ENCODE measurements at places on chromosomes 1 and 21.

DNA sequence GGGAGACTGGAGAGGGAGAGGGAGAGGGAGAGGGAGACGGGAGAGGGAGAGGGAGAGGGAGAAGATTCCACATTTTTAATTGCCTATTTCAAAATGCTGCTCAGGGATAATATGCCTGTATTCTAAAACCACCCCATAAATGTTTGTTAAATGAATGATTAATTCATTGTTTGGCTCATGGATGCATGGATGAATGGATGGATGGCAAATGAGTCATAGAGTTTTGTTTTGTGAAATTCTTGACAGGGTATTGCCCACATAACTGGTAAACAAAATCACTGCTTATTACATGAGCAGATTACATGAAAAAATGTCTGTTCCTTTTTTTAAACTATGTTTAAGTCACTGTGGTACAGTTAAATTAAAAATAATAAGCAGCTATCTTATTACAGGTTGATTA is 220.4 kb downstream of the ZP4 start:
- no peak for DNase-seq

- peak; percentile 93 for DNase-seq
Observed at GRCh38 chr1:185719021-185719420, 15.2 kb upstream of the HMCN1 start.

- no peak for DNase-seq
Observed at GRCh38 chr1:211637066-211637465, 38.4 kb downstream of the NEK2 start.

- no peak for DNase-seq
Observed at GRCh38 chr1:230087028-230087716, 20.1 kb downstream of the GALNT2 start.

GRCh38 chr1:7921796-7922195 is 18.8 kb downstream of the TNFRSF9 start:
- DNase-seq: peak; percentile 81

DNA sequence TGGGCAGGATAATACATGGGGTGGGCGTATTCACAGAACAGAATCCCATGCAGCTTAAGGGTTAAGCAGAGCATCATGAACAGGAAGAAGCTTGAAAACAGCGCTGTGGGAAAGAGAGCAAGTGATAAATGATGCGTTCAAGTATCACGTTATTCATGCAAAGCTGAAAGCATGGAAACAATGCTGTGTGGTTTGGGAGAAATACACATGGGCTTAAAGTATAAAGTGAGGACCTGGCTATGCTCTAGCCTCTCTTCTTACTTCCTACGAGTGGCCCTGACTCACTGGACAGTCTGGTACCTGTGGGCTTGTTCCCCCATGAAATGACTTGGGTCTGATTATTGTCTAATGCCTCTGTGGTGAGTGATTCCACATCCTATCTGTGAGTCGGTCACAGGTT is 25.7 kb downstream of the TMPRSS2 start:
- peak; percentile 86 for DNase-seq

GRCh38 chr1:208184966-208185654 is 59.1 kb downstream of the PLXNA2 start:
- peak; percentile 86 for DNase-seq

- DNase-seq: no peak
Observed at GRCh38 chr1:154496383-154496782, 5.6 kb upstream of the TDRD10 start.

- DNase-seq: peak; percentile 24
Observed at GRCh38 chr1:182229921-182230491, 161.6 kb downstream of the GLUL start.

GRCh38 chr1:206449565-206449964 is 20.7 kb upstream of the IKBKE start:
- DNase-seq: no peak

DNA sequence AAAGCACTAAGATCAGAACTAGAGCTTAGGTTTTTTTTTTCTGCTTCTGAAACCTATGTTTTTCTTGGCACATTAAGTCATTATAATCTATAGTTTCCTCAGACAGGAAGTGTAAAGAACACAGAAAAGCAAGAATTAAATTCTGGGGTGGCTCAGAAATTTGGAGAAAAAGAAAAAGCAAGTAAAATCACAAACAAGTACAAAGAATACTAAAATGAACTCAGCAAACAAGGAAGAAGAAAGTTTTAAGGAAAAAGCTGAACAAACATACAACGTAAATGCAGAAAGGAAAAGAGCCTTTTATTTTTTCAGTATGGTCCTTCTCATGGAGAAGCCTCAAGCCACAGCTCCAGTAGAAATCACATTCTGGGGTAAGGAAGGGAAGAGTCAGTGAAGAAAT is 8.6 kb upstream of the CNN3 start:
- no peak for DNase-seq

- DNase-seq: no peak
Observed at GRCh38 chr1:169217636-169218035, 111.1 kb downstream of the ATP1B1 start.

DNA sequence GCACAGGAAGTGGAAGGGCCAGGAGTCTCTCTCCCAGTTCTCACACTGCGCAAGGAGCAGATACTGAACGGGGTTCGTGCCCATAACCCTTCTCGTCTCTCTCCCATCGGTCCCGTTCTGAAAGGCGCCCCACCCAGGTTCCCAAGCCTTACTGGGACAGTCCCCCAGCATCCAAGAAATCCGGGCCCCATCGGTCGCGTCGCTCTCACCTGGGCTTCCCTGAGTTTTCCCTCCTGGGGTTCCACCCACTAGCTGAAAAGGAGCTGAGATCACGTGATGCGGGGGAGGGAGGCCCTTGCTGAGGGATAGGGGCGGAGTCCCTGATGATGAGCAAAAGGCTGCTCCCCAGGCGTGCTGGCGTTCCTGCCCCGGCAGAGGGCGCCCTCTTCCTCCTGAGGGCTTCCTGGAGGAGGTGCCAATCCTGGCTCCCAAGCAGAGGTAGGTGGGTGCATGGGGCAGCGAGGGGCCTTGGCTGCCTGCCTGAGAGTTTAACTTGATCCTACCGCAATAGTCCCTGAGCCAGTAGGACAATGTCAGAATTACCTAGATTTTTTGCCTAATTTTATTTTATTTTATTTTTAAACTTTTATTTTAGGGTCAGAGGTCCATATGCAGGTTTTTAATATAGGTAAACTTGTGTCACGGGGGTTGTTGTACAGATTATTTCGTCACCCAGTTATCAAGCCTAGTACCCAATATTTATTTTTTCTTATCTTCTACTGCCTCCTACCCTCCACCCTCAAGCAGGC is at the start of gene SPOCD1:
Gene SPOCD1 (minus strand): TSS at position 271 of the 749 bp plus-strand sequence. CDS start 689 bp downstream, outside the sequence.
- peak; percentile 85 for DNase-seq

GRCh38 chr1:199151634-199152425 is 513.0 kb downstream of the PTPRC start:
- no peak for DNase-seq

DNA sequence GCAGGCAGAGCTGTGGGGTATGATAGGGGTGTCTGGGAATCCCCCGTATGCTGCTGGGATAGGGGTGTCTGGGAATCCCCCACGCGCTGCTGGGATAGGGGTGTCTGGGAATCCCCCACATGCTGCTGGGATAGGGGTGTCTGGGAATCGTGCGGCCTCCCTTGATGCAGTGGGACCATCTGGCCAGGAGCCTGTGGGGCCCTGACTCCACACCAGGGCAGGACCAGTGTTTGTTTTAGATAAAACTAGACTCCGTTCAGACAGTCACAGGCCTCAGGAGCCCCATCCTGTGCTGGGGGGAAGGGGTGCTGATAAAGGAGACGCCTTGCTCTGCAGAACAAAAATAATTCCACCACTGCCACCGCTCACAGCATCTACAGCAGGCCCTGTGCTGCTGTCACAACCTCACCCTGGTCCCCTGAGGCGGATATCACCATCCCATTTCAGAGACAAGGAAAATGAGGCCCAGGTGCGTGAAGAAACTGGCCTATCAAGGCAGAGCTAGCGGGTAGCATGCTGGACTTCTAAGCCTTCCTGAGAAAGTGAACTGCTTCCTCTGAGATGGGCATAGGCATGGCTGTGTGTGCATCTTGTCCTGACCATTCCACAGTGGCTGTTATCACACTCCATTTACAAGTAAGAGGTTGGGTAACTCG is 24.0 kb downstream of the ECE1 start:
- DNase-seq: no peak

- DNase-seq: no peak
Observed at GRCh38 chr1:169491845-169492281, 6.1 kb upstream of the SLC19A2 start.

DNA sequence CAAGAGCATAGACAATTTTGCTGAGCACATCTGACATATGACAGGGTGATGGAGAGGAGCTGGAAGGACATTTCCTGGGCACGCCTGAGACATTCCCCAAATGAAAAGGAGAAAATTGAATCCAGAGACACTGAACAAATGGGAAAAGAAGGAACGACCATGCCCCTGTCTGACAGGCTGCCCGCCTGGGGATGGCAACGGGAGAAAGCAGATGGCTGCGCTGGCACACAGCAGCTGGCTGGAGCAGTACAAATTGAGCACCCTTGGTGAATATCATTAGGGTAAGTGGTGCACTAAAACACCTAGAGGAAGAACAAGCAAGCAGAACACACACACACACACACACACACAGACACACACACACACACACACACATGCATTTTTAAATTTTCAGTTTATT is 174.3 kb upstream of the DUSP10 start:
- no peak for DNase-seq

GRCh38 chr1:8314346-8315280 is 3.3 kb upstream of the SLC45A1 start:
- peak; percentile 77 for DNase-seq

GRCh38 chr1:153260585-153261280 is 1.2 kb downstream of the LORICRIN start:
- DNase-seq: no peak
